Amniotic epithelial cell (primary cell): ENCODE measurements at places on chromosomes 12 and 14.
A peak's percentile ranks its signal among the peaks of the same experiment; 100 is the strongest.

DNA sequence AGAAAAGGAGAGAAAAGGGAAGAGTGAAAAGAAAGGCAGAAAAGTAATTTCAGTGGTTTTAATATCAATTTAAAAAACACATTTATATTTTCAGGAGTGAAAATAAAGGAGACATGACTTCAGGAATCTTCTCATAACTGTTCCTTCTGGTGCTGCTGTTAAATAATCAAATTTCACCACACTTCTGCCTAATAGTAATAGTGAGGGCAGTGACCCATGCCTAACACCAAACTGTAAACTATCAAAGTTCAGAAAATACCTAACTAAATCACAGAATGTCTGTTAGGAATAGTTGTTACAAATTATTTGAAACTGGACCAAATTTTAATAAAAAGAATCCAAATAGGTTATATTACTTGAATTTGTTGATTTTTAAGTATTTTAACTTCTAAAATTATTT, 169.4 kb downstream of the RPL10L start:
- no peak for DNase-seq

DNA sequence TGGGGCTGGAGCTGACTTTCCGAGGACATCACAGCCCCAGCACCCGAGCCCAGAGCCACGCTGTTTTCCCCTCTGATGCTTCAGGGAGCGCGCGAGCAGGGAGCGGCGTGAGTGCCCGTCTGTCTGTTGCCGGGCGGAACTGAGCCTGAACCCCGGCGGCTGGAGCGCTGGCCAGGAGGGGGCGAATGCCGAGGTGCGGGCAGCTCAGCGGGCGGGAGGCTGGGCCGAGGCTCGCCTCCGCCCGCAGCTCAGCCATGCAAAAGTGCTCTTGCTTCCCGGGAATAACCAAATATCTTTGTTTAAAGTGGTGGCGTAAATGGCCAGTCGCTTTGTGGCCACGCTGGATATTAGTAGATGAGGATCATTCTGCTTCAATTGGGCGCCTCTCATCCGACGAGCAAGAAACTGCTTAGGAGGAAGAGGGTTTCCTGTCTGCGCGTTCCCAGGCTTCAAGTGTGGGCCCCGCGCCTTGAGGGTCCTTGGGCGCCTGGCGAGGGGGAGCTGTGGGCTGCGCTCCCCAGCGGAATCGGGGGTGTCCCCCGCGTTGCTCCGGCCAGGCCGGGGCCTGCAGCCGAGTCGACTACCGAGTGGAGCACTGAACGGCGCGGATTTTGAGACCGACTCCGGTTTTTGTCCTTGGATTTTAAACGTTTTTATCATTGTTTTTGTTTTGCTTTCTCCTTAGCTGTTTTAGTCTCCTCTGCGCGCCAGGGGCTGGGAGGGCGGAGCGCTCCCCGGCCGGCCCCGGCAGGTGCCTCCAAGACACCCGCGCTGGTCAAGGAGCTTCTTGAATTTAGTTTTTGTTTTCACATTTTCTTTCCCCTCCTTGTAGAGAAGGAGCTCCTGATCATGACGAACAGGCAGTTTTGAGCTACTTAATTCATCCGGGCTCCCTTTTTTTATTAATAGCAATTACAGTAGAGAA, 831 bp upstream of the NKX2-1 start:
- peak; percentile 8 for DNase-seq

GRCh38 chr12:103833095-103833775, 7.8 kb downstream of the NT5DC3 start:
- DNase-seq = peak; percentile 74

GRCh38 chr14:54355698-54356097, 41.1 kb upstream of the CDKN3 start:
- DNase-seq = no peak

- DNase-seq = no peak
These were observed 108.5 kb upstream of the ATF1 start for GRCh38 chr12:50655374-50655921.

DNA sequence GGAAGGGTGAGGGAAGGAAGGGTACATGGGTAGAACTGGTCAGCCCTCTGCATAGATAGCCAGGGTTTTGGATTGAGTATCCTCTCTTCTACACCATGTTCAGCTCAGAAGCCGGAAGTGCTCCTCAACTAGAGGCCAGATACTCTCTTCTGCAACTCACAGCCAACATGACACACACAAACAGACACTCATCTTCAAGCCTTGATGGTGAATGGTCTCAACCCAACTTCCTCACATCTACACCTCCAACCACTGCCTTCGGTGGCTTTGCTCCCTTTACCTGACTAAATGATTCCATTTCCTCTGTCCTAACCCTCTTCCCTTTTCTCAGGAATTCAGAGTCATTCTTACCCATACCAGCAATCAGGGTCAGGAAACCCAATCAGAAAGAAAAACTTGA, 7.6 kb upstream of the FKBP11 start:
- no peak for DNase-seq

GRCh38 chr12:66055837-66056319, 74.7 kb downstream of the LLPH start:
- DNase-seq = no peak

DNA sequence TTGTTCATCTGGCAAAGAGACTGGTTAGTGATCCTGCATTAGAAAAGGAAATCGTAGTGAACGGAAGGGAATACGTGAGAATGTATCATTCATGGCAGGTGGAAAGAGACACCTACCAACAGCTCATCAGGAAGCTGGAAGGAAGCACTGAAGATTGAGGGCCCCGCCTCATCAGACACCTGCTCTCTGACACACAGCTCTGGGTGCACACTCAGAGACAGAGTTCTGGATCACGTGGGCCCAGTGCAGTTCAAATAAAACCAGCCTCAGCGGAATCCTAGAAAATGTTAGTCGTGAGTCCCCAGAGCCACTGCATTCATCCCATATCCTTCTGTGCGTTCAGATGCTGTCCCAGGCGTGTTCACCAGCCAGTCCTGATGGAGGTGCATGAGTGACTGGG, 129.7 kb downstream of the GLT1D1 start:
- DNase-seq = no peak

DNA sequence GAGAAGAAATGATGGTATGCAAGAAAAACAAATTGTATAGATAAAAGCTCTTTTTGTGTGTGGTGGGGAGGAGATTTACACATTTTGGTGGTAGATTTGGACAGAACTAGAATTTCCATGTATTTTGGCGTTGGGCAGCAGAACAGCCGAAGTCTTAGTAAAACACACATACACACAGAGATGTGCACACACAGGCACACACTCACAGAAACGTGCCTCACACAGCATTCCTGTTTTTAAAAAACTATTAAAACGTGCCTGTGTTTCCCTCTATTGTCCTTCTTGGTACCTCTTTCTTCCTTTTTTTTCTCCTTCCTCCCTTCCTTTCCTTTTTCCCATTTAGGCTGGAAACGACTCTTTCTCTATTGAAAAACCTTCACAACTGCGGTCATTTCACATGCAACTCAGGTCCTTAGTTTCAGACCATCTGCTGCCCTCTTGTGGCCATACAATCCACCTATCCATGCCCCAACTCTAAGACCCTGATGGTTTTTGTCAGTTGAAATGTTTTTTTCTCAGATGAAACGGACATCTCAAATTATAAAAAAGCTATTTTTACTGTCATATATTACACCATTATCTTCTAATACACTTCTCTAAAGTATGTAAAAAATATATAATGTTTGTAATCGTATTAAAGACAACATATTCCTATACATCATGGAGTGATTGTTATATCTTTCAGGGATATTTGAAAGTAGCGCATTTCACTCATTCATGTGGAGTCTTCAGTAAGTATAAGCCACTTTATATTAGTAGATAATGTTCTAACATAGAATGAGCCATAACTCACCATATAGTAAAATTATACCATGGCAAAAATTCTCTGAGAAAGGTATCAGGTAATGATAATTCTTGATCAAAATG, 386.7 kb upstream of the NOVA1 start:
- DNase-seq = peak; percentile 33

DNA sequence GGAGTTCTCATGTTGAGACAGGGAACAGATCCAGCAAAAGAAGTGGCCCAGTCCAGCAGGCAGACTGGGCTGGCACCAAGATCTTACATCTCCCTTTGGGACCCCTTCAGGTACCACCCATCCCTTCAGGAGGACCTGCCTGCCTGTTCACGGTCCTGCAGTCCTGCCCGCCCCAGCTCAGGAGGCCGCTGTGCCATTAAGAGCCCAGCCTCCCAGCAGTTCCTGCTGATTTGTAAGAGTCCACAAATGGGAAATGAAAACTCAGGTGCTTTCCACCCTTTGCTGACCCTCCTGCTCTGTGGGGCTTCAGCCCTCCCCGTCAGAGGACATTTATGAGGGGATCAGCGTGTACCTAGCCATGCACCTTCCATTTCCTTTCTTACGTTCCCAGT, 39.5 kb downstream of the C14orf132 start:
- no peak for DNase-seq

- peak; percentile 31 for DNase-seq
These were observed 21.3 kb upstream of the HSP90B1 start for GRCh38 chr12:103908877-103909276.

GRCh38 chr14:93688820-93689219, 99.5 kb downstream of the PRIMA1 start:
- no peak for DNase-seq

- no peak for DNase-seq
These were observed 238.5 kb downstream of the SPTSSA start for GRCh38 chr14:34223373-34224148.

DNA sequence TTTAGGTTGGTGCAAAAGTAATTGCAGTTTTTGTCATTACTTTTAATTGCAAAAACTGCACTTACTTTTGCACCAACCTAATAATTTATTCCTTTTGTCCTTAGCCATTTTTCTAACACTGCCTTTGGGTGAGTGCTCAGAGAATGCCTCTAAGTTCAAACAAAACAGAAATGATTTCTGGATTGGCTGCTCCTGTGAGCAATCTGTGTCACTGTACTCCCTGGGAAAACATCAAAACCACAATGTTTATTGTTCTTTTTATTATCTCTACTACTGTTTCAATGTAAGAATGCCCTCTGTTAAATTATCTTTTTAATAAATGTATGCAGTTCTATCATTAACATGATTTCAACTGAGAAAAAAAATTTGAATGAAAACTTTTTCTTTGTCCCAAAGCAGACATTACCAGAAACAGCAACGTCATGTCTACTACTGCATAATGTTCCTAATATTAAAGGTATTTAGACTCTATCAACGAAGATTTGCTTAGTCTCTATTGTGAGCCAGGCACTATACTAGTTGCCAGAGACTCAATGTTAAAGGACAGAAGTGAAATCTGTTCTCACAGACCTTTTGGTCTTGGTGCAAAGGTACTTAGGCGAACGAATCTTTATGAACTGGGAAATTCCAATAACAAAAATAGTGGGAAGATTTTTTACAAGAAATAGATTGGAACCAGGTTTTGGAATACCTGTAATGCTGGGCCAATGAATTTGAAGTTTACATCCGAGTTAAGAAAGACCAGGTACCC, 6.2 kb downstream of the SLC41A2 start:
- DNase-seq = peak; percentile 54

- no peak for DNase-seq
These were observed 364.8 kb downstream of the CACNA1C start for GRCh38 chr12:2417481-2418160.

DNA sequence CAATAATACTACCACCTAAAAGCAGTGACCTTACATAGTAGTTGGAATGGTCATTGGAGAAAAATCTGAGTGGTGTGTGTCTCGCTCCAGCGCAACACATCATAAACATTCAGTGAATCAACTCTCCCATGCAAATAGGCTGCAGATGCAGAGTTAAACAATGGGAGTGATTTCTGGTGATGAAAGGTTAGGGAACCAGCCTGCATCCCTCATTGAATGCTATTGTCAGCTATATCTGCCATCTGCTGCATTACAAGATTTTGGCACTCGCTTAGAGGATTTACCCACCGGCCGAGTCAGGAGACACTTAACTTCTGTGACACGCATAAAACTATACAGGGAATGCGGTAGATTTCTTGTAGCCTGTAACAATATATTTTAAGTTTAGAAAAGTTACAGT, 900.9 kb downstream of the FLRT2 start:
- no peak for DNase-seq

DNA sequence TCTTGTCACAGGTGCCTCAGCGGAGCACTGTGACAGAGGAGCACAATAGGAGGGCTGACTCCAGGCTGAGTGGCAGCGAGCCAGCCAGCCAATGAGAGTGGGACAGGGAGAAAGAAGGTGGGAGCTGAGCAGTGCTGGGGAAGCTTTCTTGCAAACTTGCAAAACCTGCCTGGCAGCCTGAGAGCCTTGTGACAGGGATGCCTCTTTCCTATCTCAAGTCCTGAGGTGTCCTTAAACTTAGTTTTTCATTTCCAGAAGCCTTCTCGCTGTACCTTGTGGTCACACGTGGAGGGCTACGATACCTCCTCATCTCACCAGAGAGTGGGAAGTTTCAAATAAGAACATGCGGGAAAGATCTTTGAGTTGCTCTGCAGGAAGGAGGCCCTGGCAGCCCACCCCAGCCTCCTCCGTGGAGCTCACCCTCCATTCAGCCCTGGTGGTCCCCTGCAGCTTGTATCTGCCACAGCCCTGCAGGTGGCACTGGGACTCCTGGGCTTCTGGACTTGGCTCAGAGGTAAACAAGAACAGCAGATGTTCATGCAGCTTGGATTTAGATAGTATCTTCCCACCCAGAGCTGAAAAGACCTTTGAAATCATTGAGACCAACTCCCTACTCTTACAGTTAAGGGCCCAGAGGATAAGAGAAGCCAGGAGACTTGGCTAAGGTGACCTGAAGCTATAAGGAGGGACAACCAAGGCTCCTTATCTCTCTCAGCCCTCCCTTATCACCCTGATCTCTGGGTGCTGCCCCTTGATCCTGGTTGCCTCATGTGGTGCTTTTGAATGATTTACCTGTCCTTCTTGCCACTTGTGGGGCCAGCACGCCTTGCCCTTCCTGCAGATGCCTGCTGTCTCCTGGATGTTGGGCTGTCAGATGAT, 153.5 kb upstream of the MAX start:
- peak; percentile 40 for DNase-seq

DNA sequence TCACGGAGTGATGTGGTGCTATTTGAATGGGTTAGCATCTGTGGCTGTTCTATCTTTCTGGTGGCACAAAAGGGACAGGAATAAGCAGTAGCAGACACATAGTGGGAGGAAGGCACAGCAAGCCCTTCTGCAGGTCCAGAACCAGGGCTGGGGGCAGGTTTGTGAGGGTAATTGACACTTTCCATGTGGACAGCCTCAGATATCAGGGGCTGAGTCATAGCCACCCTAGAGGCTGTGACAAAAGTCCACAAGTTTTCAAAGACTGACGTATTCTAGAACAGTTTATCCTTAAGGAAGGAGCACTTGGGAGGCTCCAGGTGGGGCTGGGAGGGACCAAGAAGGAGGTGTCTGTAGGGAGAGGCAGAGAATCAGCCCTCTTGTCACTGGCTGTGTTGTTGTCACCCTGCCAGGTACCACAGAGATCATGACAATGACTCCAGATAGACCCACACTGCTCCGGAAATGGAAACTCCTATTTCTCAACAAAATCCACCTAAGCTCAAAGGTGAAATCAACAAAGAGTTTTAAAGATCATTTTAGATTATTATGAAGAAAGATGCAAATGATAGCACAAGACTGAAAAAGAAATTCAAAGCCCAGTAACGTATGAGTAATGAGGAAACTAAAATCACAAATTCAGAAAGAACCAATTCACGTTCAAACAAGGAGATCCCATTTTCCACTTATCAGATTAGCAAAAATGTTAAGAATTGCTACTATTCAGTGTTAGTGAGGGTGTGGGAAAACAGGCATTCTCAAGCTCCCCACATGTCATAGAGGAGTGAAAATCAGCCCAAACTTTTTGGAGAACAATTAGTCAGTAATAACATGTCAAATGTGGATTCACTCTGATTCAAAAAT, 48.3 kb downstream of the NFKBIA start:
- peak; percentile 67 for DNase-seq

GRCh38 chr12:52222692-52223091, 10.4 kb upstream of the KRT7 start:
- DNase-seq = no peak
